Activated naive CD4-positive, alpha-beta T cell treated with anti-CD3 and anti-CD28 coated beads, Interleukin-2, amount 10 ng/mL, durations not matched to agents 7 days and 5 days (primary cell): ENCODE measurements at places on chromosomes 4 and X.

- H3K4me3 ChIP-seq: peak overlapping the region; percentile 21
- peaks cover 43% of the 10 kb centered on the region for H3K4me1 ChIP-seq
- peak overlapping the region; percentile 81 for H3K27ac ChIP-seq
- peak; percentile 82 for DNase-seq
- peaks cover 79% of the 10 kb centered on the region for H3K27me3 ChIP-seq
These were observed 30.8 kb downstream of the RTL5 start for GRCh38 chrX:72100824-72101351.

GRCh38 chr4:29046781-29047180 lies 1673.4 kb upstream of the PCDH7 start:
- no peaks in the 10 kb centered on the region for H3K27me3 ChIP-seq
- no peaks in the 10 kb centered on the region for H3K4me1 ChIP-seq

GRCh38 chr4:107247738-107248137 lies 211.6 kb upstream of the DKK2 start:
- H3K4me1 ChIP-seq: no peaks in the 10 kb centered on the region
- no peak for DNase-seq
- no peak overlapping the region for H3K27ac ChIP-seq
- H3K4me3 ChIP-seq: no peak overlapping the region

DNA sequence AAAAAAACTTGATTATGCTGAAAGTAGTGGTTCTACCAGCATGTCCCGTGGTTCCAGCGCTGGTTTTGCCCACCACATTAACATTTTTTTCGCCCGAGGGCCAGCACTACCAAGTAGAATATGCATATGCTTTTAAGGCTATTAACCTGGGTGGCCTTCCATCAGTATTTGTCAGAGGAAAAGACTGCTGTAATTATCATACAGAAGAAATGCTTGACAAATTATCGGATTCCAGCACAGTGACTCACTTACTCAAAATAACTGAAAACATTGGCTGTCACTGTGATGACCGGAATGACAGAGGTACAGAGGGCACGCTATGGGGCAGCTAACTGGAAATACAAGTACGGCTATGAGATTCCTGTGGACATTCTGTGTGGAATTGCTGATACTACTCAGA lies 34.6 kb downstream of the PRPS2 start:
- H3K27ac ChIP-seq: no peak overlapping the region
- H3K4me1 ChIP-seq: no peaks in the 10 kb centered on the region
- peaks cover 10% of the 10 kb centered on the region for H3K27me3 ChIP-seq
- no peak for DNase-seq
- H3K4me3 ChIP-seq: no peak overlapping the region

GRCh38 chrX:40325161-40325560 lies 227.4 kb upstream of the BCOR start:
- no peak overlapping the region for H3K4me3 ChIP-seq
- DNase-seq: no peak
- H3K27me3 ChIP-seq: peaks cover 6% of the 10 kb centered on the region
- no peaks in the 10 kb centered on the region for H3K4me1 ChIP-seq
- no peak overlapping the region for H3K27ac ChIP-seq

- H3K36me3 ChIP-seq: no peaks in the 10 kb centered on the region
- DNase-seq: no peak
- no peak overlapping the region for H3K4me3 ChIP-seq
- H3K4me1 ChIP-seq: no peaks in the 10 kb centered on the region
These were observed 250.0 kb downstream of the GPAT3 start for GRCh38 chr4:83785891-83786290.

DNA sequence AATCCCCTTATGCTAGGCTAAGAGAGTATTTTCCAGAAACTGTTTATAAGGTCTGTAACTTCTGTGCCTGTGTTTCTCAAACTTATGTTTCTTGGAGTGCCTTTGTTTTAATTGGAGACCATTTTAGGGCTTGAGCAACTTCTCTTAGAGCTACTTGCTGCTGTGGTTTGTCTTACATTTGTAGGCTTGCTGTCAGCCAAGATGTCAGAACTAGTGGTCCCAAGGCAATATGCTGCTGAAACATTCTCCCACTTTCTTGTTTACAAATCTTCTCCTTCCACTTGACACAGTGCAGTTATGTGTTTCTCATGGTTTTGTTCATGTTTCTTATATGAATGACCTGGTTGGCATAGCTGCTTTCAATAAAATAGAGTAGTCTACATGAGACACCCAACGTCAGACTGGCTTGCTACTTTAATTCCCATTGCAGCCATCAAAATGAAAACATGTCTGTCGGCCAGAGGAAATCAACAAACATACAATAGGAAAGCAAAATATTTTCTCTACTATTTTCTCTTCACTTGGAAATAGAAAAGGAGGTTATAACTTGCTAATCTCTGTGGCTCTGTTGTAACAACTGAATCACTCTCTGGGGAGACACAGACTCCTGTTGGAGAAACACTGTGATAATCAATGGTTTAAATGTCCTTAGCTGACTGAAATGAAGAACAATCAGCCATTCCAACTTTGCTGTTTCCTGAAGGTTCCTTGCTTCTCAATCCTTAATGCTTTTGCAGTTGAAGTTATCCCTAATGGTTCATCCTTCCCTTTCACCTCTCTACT lies 426.4 kb downstream of the PDGFC start:
- H3K27ac ChIP-seq: no peak overlapping the region
- H3K27me3 ChIP-seq: no peaks in the 10 kb centered on the region
- no peaks in the 10 kb centered on the region for H3K36me3 ChIP-seq
- H3K4me3 ChIP-seq: no peak overlapping the region
- DNase-seq: no peak

DNA sequence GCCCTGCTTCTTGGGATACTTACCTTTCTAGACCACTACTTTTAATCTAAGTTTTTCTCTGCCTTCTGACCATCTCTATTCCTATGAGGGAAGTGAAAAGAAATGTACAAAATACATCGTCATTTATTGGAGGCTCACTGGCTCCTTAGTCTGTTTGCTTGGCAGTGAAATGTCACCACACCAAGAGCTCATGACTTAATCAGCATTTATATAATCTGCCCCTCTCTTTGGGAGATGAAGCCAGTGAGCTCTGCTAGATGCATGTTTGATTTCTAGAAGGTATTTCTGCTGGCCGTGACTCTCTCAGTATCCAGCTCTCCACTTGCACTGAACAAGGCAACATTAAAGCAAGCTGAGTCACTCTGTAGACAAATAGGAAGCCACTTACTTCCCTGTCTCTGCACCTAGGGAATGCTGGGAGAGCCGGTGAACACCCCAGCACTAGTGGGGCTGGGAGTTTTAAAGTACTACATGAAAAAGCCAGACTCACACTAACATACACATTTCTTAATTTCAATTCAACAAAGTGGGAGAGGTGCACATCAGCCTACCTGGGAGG lies 79.1 kb downstream of the MID1IP1 start:
- H3K27ac ChIP-seq: peak overlapping the region; percentile 77
- H3K4me3 ChIP-seq: no peak overlapping the region
- H3K36me3 ChIP-seq: no peaks in the 10 kb centered on the region
- DNase-seq: no peak
- H3K27me3 ChIP-seq: no peaks in the 10 kb centered on the region

GRCh38 chr4:5452156-5452555 lies 256.2 kb downstream of the EVC2 start:
- DNase-seq: no peak
- no peak overlapping the region for H3K27ac ChIP-seq
- H3K36me3 ChIP-seq: no peaks in the 10 kb centered on the region
- H3K27me3 ChIP-seq: no peaks in the 10 kb centered on the region
- H3K4me3 ChIP-seq: no peak overlapping the region

DNA sequence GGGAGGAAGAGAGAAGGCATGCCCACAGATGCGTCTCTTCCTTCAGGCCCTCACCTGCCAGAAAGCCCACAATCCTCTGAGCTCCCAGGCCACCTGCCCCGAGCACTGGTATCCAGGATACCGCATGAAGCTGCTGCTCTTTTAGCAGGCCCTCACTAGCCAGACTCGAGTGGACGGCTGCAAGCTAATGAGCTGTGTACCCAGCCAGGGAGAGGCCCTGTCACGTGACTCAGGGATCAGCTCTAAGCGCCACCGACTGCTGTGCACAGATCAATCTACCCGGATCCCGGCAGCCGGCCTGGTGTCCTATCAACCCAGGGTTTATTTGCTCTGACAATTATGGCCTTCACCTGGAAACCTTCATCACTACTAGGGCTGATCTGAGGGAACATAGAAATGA lies 39.0 kb downstream of the BCOR start:
- no peak for DNase-seq
- no peaks in the 10 kb centered on the region for H3K27me3 ChIP-seq
- H3K4me3 ChIP-seq: no peak overlapping the region
- peaks cover 47% of the 10 kb centered on the region for H3K36me3 ChIP-seq
- H3K27ac ChIP-seq: no peak overlapping the region

DNA sequence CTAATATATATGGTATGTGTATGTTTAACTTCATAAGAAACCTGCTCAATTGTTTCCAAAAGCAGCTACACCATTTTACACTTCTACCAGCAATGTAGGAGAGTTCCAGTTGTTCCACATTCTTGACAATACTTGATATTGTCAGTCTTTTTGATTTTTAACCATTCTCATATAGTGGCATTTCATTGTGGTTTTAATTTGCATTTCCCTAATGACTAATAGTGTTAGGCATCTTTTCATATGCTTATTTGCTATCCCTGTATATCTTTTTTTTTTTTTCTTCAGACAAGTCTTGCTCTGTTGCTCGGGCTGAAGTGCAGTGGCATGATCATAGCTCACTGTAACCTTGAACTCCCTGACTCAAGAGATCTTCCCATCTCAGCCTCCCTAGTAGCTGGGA lies 58.2 kb upstream of the TRIM2 start:
- H3K4me3 ChIP-seq: no peak overlapping the region
- no peaks in the 10 kb centered on the region for H3K36me3 ChIP-seq
- no peaks in the 10 kb centered on the region for H3K4me1 ChIP-seq
- DNase-seq: no peak
- no peak overlapping the region for H3K27ac ChIP-seq

DNA sequence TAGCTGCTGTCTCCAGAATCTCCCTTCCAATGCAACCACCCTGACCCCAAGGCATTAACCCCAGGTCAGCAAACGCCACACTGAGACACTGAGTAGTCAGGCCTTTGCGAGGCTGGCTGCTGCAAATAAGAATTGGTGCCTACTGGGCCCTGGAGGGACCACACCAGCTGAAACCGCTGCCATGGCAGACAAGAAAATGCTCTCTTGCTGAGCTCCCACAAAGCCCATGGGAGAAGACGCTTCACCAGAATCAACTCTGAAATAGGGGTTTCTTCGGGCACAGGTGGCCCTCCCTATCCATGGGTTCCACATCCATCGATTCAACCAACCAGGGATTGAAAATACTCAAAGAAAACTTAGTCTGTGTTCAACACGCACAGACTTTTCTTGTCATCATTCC lies 26.7 kb upstream of the CRMP1 start:
- no peak overlapping the region for H3K27ac ChIP-seq
- DNase-seq: no peak
- H3K4me1 ChIP-seq: no peaks in the 10 kb centered on the region
- no peaks in the 10 kb centered on the region for H3K27me3 ChIP-seq
- no peak overlapping the region for H3K4me3 ChIP-seq

DNA sequence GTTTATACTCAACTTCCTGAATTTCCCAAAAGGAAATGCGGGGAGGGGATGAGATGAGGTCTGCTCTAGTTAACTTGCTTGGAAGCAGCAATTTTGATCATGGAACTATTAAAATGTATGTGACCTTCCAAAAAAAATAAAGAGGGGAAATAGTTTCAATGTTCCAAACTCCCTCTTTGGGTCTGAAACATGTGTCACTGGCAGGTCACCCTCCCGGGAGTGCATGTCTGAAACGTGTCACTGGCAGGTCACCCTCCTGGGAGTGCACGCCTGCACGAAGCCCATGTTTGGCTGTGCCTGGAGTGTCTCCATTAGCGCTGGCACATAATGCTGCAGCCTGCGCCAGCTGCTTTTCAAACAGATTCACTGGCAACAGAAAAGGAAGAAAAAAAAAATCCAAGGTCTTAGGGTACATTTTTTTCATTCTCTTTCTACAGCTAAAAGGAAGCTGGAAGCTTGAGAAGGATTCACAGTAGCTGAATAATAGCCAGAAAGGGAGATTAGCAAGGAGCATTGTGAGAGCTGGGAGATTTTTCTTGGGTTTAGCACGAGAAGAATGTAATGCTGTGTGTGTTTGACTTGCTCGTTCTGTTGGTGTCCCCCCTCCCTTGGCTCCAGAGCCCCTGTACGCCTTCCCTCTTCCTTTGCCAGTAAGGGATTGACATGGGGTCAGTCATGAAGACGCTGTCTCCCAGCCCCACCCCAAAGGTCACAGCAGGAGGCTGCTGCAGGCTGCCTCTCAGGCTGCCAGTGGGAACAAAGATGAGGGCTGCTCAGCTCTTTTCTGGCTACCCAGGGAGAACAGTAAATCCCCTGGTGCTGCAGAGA lies 39.2 kb upstream of the TLR3 start:
- DNase-seq: no peak
- H3K4me1 ChIP-seq: no peaks in the 10 kb centered on the region
- H3K4me3 ChIP-seq: no peak overlapping the region
- peaks cover 6% of the 10 kb centered on the region for H3K27me3 ChIP-seq

- H3K4me1 ChIP-seq: no peaks in the 10 kb centered on the region
- H3K27me3 ChIP-seq: peaks cover 4% of the 10 kb centered on the region
- H3K4me3 ChIP-seq: no peak overlapping the region
- no peak for DNase-seq
- H3K36me3 ChIP-seq: no peaks in the 10 kb centered on the region
- no peak overlapping the region for H3K27ac ChIP-seq
These were observed 47.4 kb downstream of the NALF2 start for GRCh38 chrX:69551421-69552009.

- no peak overlapping the region for H3K4me3 ChIP-seq
- peaks cover 2% of the 10 kb centered on the region for H3K36me3 ChIP-seq
- peak; percentile 29 for DNase-seq
- H3K27me3 ChIP-seq: no peaks in the 10 kb centered on the region
These were observed 18.8 kb upstream of the RPL34 start for GRCh38 chr4:108601532-108601931.

- peaks cover 13% of the 10 kb centered on the region for H3K36me3 ChIP-seq
- H3K27ac ChIP-seq: peak overlapping the region; percentile 99
- H3K4me1 ChIP-seq: peaks cover 64% of the 10 kb centered on the region
- DNase-seq: no peak
- H3K27me3 ChIP-seq: no peaks in the 10 kb centered on the region
These were observed 1.2 kb downstream of the RAB33B start for GRCh38 chr4:139455126-139455538.

DNA sequence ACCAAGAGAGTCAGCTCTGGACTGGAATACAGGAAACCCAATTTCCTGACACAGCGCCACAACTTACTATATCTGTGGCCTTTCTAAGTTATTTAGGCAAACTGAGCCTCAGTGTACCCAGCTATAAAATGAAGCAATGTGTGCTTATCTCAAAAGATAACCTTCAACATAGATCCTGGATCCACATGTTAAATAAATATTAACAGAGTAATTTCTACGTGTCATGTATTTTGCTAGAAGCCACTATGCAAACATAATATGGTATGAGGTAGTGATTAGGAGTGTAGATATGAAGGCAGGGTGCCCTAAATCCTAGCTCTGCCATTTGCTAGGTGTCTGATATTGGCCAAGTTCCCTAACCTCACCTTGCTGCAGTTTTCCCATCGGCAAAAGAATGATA lies 527.0 kb downstream of the RAB28 start:
- H3K27me3 ChIP-seq: no peaks in the 10 kb centered on the region
- H3K36me3 ChIP-seq: no peaks in the 10 kb centered on the region
- no peaks in the 10 kb centered on the region for H3K4me1 ChIP-seq
- no peak overlapping the region for H3K4me3 ChIP-seq
- no peak overlapping the region for H3K27ac ChIP-seq
- DNase-seq: no peak

GRCh38 chrX:150085881-150086280 lies 147.6 kb upstream of the EOLA2 start:
- no peak overlapping the region for H3K27ac ChIP-seq
- H3K27me3 ChIP-seq: no peaks in the 10 kb centered on the region
- H3K36me3 ChIP-seq: no peaks in the 10 kb centered on the region
- no peak for DNase-seq
